Heart left ventricle (tissue), 16 donors: ENCODE measurements at places on chromosomes 3 and 15. TPM values are rescaled to one million over a fixed set of nuclear protein-coding genes. Genes with fewer than 3 reads are reported as not detected.

The ALS2CL gene
- total RNA-seq = 25.9 TPM

The IL16 gene
- 2.9 TPM for total RNA-seq

DNA sequence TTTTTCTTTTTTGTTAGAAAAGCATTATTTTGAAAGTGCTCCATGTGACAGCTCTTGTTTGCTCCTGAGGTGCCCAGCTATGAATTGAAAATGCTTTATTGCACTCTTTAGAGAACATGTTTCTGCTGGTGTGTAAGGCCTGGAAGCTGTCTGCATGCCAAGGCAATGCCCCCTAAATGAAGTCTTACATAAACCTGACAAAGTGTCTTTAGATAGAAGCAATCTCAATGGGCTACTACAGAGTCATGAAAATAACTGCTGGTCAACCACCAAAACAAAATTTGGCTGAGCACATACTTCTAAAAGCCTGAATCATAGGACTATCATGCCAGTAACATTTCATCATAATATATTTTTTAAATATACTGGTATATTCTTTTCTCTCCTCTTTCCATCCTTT is 178.7 kb downstream of the THRB start:
- DNase-seq = no peak

GRCh38 chr3:151816091-151816604 is 2.2 kb downstream of the AADAC start:
- DNase-seq = no peak

DNA sequence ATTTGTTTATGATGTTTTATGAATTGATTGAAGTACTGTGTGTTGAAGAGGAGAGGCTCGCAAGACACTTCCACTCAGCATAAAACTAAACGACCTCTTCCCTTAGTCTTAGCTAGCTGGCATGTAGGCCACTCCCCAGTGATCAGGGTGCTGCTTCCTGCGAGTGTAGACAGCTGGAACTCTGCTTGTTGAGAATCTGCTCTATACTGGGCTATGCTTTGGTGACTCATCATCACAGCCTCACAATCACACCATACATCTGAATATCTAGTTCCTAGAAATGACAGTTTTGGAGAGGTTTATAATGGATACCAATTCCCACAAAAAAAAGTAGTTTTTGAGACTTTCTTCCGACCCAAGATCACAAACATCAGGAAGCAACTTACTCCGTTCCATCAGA is 1.5 kb upstream of the SLC24A5 start:
- no peak for DNase-seq
